ENCODE measurements at places on chromosomes 4 and X.

GRCh38 chr4:102036016-102036415 lies 245.5 kb downstream of the BANK1 start:
- no peak for DNase-seq

DNA sequence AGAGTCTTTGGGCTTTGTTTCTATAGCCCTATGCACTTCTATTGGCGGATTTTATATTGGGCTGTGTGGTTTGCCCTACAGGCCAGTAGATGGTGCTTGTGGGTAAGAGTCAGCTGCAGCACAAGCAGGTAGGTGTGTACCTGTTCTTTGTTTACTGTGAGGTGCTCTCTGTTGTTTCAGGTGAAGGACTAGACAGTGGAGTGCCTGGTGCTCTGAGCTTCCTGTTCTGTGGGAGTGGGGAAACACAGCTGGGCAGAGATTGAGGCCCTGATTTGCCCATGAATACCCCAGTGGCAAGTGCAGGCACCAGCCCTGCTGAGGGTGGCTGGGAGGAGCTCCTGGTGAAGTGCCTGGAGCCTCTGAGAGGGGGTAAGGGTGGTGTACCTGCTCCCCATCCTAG lies 26.3 kb upstream of the UCP1 start:
- DNase-seq: no peak

GRCh38 chr4:54658252-54659093 lies 716 bp downstream of the KIT start:
- no peak for DNase-seq

- no peak for DNase-seq
Measured at GRCh38 chr4:120839974-120840751, 82.4 kb downstream of the PRDM5 start.

DNA sequence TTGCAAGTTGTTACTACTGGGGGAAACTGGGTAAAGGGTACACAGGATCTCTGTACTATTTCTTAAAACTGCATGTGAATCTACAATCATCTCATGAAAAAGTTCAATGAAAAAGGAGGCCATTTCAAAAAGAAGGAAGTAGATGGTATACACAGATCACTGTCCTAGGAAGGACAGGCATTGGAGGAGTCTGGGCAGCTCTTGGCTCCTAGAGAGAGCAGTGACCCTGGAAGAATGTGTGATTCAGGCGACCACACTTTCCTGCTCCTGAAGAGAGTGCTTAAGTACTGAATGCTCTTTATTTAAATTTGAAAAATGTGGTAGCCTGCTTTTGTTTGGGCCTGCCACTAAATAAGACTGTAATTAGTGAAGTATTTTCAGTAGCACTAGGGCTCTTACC lies 318.1 kb upstream of the CASK start:
- no peak for DNase-seq

DNA sequence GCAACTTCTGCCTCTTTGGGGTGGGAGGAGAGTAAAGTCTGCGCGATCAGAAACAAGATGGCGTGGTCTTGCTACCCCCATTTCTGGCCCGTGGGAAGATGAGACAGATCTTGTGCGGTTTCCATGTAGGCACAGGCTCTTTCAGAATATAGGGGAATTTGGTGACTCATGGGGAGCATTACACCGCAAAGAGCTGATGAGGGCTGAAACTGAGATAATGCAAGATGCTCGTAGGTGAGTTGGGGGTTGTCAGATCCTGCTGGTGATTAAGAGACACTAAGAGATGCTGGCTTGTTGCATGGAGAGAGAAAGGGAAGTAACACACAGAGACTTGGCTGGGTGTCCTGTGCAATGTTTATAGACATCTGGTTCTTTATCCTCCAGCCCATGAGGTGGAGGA lies 1.5 kb downstream of the EVC start:
- no peak for DNase-seq

- DNase-seq: no peak
Measured at GRCh38 chrX:125436855-125437254, 117.2 kb downstream of the TEX13C start.

DNA sequence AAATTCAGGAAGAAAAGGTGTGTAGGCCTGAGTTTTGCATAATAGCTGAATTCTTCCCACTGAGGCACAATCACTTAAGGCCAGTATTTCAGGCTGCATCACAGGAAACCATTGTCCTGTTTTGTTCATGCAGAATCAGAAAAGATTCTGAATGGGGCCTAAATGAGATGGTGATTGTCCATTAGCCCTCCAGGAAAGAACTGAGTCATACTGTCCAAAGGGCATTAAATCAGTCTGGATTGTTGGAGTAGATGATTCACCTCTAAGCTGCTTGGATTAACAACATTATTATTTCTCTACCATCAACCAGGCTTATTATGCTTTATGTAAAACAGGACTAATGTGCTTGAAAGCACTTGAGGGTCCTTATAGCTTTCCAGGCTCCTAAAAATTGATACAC lies 36.2 kb downstream of the CT47B1 start:
- no peak for DNase-seq

- no peak for DNase-seq
Measured at GRCh38 chrX:36583674-36584073, 424.5 kb upstream of the FAM47C start.

DNA sequence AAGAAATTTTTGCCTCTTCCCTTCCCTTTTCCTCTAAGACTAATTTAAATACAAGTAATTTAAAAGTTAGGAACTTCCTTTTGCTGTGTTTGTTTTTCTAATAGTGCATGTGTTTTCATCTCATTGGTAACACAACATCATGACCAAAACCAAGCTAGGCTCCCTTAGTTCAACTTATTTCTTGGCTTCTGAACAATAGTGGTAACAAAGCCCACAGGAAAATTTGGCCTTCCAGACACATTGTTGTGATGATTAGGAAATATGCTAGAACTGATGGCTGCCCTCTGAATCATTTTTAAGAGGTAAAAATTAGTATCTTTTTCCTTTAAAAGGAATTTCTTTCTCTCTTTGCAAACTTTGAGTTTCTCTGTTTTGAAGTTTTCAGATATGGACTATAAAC lies 25.5 kb upstream of the TEC start:
- no peak for DNase-seq

- no peak for DNase-seq
Measured at GRCh38 chr4:91846233-91846632, 457.5 kb upstream of the GRID2 start.

DNA sequence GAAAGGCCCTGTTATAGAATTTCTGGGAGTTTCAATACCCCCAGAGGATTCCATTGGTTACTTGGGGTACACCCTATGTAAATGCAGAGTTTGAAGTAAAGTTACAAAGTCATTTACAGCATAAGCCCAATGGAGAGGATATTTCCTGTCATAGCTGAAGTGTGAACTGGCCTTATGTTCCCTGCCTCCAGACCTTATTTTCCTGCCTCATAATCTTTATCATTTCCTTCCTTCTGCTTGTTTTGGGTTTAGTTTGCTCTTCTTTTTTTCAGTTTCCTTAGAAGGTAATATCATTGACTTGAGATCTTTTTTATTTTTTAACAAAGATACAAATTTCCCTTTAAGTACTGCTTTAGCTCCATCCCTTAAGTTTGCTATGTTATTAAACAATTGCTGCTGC lies 85.4 kb downstream of the PPEF1 start:
- no peak for DNase-seq

DNA sequence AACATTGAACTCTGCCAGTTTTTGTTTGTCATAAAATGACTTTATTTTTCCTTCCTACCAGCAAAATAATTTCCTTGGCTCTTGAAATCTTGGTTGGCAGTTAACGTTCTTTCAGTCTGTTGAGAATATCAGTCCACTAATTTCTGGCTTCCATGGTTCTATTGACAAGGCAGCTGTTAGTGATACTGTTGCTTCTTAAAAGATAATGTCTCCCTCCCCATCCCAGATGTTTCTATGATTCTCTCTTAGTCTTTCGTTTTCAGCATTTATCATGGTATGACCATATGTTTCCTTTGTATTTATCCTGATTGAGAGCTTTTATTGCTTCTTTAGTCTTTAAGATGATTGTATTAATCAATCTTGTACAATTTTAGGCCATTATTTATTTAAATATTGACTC lies 81.1 kb upstream of the STK26 start:
- DNase-seq: no peak

- no peak for DNase-seq
Measured at GRCh38 chr4:184012937-184013336, 107.8 kb downstream of the STOX2 start.

All from T-helper 9 cell (primary cell).